ENCODE measurements at places on chromosomes 7 and 10.

- DNase-seq, result no peak
Measured at GRCh38 chr10:125205431-125205830, 45.1 kb upstream of the CTBP2 start.

- peak; percentile 96 for DNase-seq
Measured at GRCh38 chr7:43164757-43165156, 52.3 kb downstream of the HECW1 start.

- DNase-seq, result no peak
Measured at GRCh38 chr7:95919556-95919955, 147.2 kb downstream of the DYNC1I1 start.

DNA sequence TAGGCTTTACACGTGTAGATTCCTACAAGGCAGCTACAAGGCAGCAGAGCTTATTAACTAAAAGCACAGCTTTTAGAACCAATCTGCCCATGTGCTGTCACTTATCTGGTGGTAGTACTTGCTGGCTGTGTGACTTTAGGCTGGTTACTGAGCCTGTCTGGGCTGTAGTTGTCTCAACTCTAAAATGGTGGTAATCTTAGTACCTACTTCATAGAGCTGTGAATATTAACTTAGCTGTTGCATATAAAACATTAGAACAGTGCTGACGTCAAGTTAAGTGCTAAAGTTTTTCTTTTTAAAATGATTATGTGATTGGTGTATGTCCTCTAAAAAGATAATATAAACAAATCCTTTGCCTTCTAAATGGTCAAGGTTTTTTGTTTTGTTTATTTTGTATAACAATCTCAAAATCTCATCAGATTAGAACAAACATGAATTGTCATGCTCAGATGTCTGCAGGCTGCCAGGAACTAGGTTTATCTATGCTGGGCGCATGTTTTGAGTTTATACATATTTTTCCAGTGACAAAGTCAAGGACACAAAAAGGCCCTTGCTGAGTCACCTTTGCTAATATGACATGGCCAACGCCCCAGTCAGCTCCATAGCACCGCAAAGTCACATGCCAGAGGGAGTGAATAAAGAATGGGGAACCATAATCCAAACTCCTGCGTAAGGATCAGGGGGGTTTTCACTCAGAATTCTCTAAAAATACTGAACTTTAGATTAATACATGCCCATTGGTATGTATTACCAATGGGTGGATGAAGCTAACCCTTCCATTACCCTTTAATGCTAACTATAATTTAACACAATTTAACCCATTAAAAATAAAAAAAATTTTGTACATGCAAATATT is 39.8 kb upstream of the ARL4A start:
- peak; percentile 43 for DNase-seq

- DNase-seq, result no peak
Measured at GRCh38 chr10:32161586-32161985, 105.4 kb upstream of the KIF5B start.

DNA sequence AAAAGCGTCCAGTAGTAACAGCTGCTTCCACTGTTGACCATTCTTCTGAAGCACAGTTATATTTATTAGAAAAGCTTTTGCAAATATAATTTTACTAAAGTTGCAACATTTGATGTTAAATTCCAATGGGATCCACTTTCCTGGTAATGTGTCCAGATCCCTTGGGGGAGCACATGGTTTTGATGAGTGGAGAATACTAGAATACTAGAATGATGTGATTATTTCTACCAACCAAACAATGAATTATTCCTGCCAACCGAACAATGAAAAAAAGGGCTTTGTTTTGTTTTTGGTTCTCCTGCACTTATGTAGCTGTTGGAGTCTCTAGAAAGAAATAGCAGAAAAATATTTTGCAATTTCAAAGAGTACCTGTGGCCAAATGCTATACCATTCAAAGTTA is 59.1 kb downstream of the BPGM start:
- DNase-seq, result no peak

- no peak for DNase-seq
Measured at GRCh38 chr7:47232751-47233412, 349.0 kb downstream of the TNS3 start.

- DNase-seq, result no peak
Measured at GRCh38 chr7:25953859-25954258, 198.1 kb upstream of the NFE2L3 start.

- no peak for DNase-seq
Measured at GRCh38 chr7:23925088-23925487, 215.1 kb downstream of the STK31 start.

- no peak for DNase-seq
Measured at GRCh38 chr7:32070051-32070405, 179 bp downstream of the PDE1C start.

DNA sequence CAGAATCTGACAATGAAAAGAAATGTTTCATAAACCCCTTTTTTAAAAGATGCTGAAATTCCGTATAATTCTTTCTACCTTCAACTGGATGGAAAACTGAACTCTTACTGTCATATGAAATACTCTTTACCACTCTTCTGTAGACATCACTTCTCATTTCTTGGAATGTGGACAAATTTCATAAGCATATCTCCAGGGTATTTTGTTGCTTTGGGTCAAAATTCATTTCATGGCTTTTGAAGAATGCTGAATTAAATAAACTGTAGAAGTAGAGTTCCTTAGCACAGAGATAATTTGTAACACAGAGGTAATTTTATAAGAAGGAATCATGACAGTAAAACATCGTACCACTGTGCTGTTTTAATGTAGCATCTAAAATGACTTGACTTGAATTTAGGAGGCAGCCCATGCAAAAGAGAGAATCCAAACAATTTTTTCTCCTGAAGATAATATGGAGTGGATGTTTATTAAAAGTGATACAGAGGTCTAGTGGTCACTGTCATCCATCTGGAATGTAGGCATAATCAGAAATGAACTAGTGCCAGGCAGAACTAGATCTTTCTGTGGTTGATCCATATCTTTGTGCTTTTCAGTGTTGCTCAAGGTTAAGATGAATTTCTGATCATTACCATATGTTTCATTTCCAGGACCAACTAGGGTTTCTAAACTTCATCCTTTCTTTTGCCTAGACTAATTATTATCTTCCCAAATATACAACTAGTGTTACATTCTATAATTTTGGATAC is 492.0 kb downstream of the KIF20B start:
- DNase-seq, result no peak

- no peak for DNase-seq
Measured at GRCh38 chr10:86062198-86062550, 304.4 kb downstream of the GRID1 start.

- DNase-seq, result no peak
Measured at GRCh38 chr7:73903321-73904218, 42.6 kb downstream of the TMEM270 start.
